Kidney glomerular epithelial cell (primary cell): ENCODE measurements at places on chromosomes 3 and 15.

DNA sequence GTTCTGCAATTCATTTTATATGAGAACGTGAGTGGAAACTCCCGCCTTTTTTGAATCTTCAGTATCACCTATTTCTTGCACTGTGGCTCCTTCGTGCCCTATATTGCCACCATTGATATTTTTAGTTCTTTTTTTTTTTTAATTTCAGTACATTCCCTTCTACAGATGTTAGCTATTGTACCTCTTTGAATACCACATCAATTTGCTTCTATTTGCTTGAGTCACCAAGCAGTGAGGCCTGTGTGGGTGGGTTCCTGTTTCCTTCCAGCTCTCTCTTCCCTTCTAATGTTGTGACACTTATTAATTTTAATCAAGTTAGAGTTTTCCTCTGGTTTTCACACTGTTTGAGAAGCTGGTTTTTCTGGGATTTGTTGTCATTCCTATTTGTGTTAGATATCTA lies 8.7 kb downstream of the HACD2 start:
- DNase-seq = no peak

DNA sequence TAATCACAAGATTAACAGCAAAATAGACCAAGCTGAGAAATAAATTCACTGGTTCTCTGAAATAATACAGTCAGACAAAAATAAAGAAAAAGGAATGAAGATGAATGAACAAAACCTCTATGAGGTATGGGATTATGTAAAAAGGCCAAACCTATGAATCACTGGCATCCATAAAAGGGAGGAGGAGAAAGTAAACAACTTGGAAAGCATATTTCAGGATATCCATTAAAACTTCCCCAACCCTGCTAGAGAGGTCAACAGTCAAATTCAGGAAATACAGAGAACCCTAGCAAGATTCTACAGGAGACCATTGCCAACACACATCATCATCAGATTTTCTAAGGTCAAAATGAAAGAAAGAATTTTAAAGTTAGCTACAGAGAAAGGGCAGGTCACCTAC lies 649.7 kb upstream of the CBLB start:
- peak; percentile 50 for DNase-seq

GRCh38 chr3:88195951-88196434 lies 46.2 kb downstream of the C3orf38 start:
- no peak for DNase-seq

- DNase-seq = no peak
Observed at GRCh38 chr3:68773401-68773800, 158.9 kb downstream of the TAFA4 start.

DNA sequence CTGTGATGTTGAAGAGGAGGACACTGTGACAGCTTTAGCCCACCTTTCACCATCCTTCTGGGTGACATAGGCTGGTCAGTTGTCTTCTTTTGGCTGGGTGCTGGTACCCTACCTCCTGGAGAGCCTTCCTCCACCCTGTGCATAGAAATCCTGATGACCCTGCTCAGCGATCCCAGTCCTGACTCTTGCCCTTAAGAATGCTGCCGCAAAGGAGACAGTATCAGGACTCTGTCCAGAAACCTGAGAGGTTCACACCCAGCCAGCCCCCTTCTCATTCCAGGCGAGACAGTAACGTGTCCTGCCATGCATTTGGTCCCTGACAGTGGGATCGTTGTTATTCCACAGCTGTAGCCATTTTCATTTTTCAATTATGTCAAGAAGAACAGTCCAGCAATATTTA lies 312.8 kb upstream of the CHRM5 start:
- no peak for DNase-seq

- no peak for DNase-seq
Observed at GRCh38 chr3:88141458-88142083, 8.2 kb upstream of the C3orf38 start.

DNA sequence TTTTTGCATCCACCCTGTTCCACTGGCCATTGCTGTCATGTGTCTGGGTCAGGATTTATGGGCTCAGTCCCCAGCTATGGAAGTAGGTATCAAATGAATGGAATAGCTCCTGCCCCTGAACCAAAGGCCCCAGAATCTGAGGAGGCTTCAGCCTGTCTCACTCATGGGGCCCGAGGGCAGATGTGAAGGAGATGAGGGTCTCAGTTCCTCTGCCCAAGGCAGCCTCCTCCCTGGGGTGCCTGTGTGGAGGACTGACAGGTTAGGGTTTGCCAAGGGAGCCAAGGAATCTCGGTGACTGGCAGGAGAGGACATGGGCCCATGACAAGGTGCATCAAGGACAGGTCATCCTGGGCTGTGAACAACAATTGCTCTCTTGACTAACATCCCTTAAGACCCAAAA lies 70.4 kb downstream of the CPN2 start:
- DNase-seq = no peak

DNA sequence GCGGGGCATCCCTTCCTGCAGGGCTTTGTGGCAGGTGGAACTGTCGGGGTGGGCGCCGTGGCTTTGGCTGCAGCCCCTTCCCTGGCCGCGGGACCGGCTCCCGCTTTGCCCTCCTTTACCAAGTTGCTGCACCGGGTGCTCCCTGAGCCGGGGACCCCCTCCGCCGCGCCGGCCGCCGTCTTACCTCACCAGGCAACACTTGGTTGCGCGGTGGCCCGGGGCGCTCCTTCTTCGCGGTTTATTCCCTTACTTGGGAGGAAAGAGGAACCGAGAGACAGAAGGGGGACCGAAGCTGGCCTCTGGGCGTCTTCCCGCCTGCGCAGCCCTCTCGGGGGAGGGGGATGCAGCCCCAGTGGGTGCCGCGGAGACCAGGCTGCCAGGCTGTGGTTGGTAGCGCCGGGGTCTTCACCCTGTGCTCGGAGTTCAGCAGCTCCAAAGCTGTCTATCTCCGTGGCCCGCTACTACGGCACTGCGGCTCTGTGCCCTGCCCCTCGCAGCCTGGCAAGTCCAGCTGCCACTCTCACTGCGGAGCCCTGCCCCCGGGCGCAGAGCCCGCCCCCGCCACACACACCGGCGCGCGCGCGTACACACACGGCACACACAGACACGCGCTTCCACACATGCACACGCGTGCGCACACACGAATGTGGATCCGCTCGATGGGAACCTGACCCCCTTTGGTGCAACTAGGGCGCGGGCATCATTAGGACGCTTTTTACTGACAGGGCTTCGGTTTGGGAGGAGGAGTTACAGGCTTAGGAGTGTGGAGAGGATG lies at the start of gene DGKG:
Gene DGKG (minus strand): TSS at position 473 of the 775 bp plus-strand sequence. CDS start 41,775 bp downstream, outside the sequence.
- no peak for DNase-seq

DNA sequence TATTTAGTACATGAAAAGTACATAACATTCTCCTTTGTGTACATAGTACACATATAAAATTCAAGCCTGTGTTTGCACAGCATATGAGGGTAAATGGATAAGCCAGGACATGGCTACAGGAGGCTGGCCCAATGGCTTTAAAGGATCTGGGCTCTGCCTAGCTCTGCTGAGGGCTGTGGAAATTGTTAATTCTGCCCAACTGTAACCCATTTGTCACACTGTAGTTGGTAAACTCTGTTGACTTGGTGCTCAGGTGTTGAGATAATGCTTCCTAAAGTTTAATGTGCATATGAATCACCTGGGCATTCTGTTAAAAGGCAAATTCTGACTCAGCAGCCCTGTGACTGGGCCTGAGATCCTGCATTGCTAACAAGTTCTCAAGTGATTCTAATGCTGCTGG lies 196.5 kb upstream of the ZPLD1 start:
- DNase-seq = no peak

DNA sequence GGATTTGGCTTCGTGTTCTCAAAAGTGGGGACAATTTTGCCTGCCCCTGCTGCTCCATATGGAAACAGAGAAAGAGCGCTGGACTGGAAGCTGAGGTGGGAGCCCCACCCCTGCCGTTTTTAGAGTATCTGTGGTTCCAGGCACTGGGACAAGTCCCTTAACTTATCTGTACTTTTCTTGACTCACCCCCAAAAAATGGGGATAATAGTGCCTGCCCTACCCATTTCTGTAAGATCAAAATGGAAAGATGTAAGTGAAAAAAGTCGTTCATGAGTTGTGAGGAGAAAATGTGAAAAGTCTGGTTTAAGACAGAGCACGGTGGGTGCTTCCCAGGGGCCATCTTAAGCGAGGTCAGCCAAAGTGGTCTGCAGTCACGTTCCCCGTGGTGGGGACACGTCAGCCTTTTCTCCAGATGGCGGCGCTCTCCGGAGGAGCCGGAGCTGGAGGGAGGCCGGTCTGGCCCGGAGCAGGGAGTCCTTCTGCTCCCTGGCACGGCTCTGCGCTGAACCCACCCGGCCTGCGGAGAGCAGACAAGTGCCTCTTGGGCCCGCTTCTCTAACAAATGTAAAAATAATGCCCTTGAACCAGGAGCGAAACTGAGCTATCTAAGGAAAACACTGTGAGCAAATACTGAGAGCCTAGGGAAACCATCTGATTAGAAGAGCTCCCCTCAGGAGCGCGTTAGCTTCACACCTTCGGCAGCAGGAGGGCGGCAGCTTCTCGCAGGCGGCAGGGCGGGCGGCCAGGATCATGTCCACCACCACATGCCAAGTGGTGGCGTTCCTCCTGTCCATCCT lies at the start of gene CLDN18:
Gene CLDN18 (plus strand): TSS at position 690 of the 797 bp plus-strand sequence. CDS start 61 bp downstream, at position 751.
- DNase-seq = no peak

DNA sequence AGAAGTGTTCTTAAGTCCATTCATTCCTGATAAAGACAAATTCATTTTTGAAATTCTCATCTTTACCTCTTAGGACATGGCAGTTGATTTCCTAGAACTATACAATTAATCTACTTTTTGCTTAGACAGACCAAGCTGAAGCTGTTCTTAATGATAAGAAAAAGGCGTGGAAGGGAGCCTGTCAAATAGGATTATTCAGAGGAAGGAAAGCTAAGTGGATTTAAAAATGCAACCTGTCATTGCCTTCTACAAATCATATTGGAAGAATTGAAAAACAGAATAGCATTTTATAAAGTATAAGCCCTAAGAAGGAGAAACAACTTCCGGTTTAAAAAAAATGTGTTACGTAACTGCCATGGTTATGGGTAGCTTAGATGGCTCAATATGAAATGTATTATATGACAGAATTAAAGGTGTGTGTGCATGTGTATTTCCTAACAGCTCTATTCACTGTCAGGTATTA lies 81.2 kb upstream of the RAP2B start:
- no peak for DNase-seq

DNA sequence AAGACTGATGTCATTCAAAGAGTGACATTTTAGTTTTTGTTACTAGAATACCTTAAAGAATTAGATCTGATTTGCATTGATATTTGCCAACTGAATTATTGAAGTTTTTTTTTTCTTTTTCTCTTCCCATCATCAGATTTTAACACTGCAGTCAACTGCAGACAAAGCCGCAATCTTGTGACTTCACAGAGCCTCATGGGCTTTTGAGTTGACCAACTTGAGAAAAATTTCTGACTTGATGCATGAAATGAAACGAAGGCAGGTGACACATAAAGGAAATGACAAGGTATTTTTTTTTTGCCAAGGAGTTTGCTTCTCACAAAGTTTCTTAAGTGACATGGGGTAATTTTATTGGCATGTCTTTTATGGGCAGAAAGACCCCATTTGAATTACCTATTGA lies 383.7 kb downstream of the GAP43 start:
- DNase-seq = no peak

DNA sequence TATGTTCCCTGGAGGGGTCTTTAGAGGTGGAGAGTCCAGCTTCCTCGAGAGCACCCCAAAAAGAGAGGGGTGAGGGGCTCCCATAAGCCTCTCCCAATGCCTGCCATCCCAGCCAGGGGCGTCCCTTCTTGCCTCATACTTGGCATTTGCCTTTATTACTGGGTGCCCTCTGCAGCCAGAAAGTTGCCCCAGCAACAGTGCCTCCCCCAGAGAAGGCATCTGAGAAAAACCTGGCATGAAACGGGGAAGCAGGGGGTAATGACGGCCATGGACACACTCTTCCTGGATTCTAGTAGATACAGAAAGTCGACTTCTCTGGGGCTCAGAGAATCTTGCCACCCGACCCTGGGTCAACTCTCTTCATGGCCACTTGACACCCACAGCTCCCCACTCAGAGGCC lies 90.1 kb downstream of the PCSK6 start:
- DNase-seq = no peak

- peak; percentile 95 for DNase-seq
Observed at GRCh38 chr3:194003114-194004057, 132.6 kb upstream of the HES1 start.

- no peak for DNase-seq
Observed at GRCh38 chr3:10748040-10748439, 68.0 kb upstream of the SLC6A11 start.
